ENCODE measurements at places on chromosomes 4 and X.

- DNase-seq = no peak
These were observed 34.8 kb downstream of the KLHL5 start for GRCh38 chr4:39096847-39097246.

DNA sequence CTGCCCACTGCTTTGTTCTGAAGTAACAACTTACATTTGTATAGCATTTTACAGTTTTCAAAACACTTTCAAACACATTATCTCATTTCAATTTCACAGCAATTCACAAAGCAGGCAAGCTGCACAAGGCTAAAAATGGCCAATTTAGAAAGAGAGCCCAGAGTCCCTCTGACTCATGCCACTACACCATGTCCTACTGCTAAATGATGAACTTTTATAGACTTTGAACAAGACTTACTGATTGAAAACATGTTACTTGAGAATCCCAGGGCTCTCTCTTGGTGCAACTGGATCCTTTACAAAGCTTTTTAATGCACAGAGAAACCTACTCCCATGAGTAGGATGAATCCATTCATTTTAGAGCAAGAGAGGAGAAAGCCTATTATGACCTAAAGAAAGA is 5.8 kb upstream of the G3BP2 start:
- no peak for DNase-seq

GRCh38 chr4:67437974-67438713 is 107.2 kb downstream of the CENPC start:
- no peak for DNase-seq

DNA sequence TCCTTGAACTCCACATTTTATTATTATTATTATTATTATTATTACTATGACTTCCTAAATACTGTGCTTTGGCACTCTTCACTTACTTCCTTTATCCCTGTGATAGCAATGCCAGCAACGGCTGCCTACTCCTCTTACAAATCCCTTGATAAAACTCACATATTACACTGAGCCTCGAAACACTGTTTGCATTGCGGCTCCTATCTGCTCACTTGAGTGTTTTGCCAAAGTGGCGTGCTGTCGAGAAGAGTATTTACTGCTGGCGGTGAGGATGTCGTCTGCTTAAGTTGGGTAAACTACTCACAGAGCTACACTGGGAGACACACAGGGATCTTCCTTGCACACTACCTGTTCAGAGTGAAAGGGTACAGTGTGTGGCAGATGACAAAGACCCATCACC is 143.4 kb upstream of the VCX3A start:
- no peak for DNase-seq

DNA sequence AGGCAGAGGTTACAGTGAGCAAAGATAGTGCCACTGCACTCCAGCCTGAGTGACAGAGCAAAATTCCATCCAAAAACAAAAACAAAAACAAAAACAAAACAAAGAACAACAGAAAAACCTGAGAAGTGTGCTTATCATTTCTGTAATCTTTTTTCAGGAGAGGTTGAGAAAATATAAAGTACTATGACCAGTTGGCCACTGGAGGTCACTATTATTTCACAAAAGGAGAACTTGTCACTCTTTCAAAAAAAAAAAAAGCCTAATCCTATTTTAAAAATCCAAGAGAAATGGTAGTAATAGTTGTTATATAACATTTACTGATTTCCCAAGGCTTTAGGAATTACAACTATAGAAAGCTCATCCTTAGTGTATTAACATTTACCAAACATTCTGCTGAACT is 24.9 kb upstream of the RNF150 start:
- no peak for DNase-seq

- no peak for DNase-seq
These were observed 152.9 kb downstream of the COL4A6 start for GRCh38 chrX:108285356-108285755.

- no peak for DNase-seq
These were observed 101.6 kb upstream of the MAP9 start for GRCh38 chr4:155478336-155478835.

- no peak for DNase-seq
These were observed 403.9 kb upstream of the RPS6KA3 start for GRCh38 chrX:20670611-20671010.

GRCh38 chrX:39936886-39937770 is 160.6 kb downstream of the BCOR start:
- no peak for DNase-seq

DNA sequence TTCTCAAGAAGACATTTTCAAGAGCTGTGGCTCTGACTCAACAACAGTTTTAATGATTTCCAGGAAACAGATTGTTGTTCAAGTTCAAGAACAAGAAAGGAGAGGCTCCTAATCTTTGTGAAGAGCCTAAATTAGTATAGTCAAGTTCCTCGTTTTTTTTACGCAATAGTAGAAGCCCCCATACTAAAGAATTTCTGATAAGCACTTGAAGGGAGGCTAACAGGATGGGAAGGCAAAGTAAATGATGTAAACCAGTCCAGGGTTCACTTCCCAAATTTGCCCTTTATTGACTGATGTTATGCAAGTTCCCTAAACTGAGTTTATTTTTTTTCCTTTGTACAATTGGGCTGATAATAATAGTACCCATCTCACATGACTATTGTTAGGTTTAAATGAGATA is 178.2 kb downstream of the RTL9 start:
- DNase-seq = no peak

- DNase-seq = no peak
These were observed 91.6 kb upstream of the EFHC2 start for GRCh38 chrX:44435047-44435446.

DNA sequence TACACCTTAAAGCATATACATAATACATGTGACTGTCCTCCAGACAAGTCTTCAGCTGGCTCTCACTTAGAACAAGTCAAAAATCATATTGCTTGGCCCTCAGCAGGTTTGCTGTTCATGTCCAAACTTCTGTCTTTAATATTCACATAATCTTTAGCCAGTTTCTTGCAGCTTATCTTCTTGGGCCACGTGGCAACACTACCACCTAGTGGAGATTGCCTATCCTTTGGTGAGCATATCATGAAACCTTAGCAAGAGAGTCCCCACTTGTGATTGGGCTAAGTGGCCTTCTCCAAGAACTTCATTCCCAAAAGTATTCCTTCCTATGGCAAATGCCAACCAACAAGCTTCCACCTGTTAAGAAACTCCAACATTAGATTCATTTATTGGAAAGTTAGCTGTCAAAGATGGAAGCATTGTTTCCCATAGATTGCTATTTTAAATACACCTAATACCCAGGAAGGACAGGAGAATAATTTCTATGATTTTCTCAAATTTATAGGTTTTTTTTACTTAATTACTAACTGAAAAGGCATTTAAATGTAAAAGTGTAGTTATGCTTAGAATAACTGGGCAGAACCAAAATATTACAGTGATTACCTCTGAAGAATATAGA is 231.9 kb upstream of the INTU start:
- DNase-seq = no peak

GRCh38 chrX:151792505-151792904 is 58.0 kb downstream of the CNGA2 start:
- no peak for DNase-seq

GRCh38 chr4:174673865-174674264 is 151.6 kb upstream of the HPGD start:
- no peak for DNase-seq

GRCh38 chr4:79747252-79747651 is 325.8 kb downstream of the ANTXR2 start:
- DNase-seq = no peak

DNA sequence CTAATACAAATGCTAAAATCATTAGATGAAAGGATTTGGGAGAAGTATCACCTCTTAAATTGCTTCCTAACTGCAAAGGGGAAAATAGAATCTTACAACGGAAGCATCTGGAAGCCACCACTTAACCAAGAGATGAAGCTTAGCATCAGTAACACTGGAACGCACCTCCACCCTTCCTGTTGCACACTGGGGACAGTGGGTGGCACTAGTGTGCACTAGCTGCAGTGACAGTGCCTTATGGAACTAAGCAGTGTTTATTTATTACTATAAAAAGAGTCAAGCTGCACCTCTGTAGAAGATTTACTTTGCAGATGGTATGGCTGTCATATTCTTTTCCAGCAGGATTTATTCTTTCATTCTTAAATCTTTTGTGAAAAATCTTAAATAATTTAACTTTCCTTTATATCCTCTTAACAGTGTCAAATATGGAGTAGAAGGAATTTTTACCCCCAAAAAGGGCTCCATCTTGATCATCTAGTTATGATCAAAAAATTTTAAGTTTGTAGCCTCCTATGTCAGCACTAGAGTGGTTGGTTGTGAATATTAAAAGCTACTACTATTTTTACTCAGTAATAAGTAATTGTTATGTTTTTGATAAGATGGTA is 76.7 kb downstream of the SCD5 start:
- DNase-seq = no peak

DNA sequence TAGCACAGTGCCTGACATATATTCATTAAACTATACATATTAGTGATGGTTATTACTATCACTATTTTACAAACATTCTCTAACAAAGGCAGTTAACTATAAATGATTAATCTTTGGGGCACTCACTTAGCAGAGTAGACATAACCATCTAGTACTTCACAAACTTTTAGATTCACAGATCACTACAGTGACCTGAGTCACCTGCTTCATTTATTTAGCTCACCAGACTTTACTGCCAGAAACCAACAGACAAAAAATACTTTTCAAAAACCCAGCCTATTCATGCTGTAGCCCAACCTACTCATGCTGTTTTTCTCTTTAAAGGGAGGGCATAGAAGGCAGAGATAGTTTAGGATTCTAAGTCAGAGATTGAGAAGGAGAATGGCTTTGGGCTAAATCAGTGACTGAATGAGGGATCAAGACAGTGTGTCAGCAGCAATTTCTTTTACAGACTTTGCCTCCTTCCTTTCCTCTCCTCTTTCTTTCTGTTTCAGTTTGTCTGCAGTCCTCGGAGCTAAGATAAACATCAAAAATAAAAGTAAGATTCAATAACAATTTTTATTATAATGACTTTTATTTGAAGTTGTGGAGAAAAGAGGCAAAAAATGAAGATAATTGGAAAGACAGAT is 34.7 kb upstream of the PDE5A start:
- no peak for DNase-seq

- DNase-seq = no peak
These were observed 101.5 kb upstream of the STX18 start for GRCh38 chr4:4643306-4643705.

DNA sequence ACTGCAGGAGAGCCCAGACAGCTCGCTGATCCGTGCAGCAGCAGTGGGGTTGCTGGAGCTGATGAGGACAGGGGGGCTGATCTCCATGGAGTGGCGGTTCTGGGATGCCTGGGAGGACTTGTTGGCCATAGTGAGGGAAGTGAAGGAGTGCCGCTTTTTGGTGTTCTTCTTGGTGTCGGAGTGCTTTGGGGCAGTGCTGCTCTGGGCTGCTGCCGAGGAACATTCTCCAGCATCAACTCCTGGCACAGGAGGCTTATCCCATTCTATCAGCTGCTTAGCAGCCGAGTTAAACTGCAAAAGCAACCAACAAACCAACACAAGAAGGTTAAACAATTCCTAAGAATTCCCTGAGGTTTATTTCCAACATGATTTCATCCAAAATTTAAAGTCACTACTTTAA is 126.3 kb upstream of the CBR4 start:
- DNase-seq = no peak

GRCh38 chr4:77154065-77154464 is 2.9 kb upstream of the CCNG2 start:
- no peak for DNase-seq

DNA sequence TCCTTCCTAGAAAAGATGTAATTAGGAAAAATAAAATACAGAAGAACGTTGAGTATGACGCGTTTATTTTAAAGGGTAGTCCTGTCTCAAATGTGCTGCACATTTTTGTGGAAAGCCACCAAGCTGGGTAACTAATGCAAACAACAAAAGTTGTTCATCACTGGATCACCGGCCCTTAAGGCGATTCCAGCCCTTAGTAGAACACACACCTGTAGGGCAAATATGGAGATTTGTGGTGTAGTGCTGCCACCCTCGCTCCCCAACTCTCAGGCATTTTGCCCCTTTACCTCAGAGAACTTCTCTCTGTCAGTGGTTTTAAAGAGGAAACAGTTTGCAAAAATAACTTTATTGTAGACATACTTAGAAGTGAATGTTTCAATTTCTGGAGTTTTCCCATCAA is 1.9 kb downstream of the TBL1X start:
- no peak for DNase-seq

GRCh38 chr4:25417014-25417413 is 40.0 kb downstream of the ANAPC4 start:
- no peak for DNase-seq

DNA sequence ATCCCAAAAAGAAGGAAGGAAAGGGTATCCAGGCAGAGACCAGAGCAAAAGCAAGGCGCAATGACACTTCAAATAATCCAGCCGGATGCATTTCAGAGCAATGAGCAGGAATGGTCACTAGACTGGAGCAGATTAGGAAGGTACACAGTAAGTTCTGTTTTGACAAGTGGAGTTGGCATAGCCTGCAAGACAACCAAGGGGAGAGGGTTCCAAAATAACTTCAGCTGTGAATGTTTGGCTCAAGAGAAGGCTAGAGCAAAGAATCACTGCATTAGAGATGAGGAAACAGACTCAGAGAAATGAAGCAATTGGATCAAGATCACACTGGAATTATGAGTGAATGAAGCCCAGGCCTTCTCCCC is 90.0 kb upstream of the EGFL6 start:
- no peak for DNase-seq

- no peak for DNase-seq
These were observed 120.0 kb downstream of the PDLIM5 start for GRCh38 chr4:94571715-94572114.

GRCh38 chrX:39409246-39409917 is 608.1 kb downstream of the MID1IP1 start:
- no peak for DNase-seq

DNA sequence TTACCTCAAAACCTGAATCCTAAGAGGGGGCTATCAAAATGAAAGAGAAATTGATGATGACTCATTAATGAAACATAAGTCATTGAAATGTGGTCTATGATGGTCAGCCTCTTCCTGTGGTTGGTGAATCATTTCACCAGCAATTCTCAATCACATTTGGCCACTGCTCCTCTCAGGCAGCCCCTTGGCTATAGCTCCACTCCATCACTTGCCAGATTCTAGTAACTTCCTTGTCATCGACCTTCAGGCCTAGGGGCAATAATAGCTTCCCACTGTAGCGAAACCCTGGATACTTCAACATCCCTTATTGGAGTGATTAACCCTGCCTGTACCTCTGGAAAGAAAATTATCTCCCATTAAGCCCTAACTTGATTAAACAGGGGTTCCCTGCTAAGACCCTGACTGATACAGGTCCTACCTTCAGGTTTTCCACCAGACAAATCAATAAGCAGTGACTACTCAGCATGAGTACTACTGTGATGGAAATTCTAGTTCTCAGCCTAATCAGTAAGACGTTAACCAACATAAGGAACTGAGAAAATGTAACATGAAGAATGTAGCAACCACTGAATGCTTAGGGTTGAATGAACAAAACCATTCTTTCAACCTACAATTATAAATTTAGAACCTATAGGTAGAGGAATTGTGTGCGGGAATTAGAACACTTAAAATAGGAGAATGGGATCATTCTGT is 30.4 kb downstream of the ADH7 start:
- DNase-seq = no peak

DNA sequence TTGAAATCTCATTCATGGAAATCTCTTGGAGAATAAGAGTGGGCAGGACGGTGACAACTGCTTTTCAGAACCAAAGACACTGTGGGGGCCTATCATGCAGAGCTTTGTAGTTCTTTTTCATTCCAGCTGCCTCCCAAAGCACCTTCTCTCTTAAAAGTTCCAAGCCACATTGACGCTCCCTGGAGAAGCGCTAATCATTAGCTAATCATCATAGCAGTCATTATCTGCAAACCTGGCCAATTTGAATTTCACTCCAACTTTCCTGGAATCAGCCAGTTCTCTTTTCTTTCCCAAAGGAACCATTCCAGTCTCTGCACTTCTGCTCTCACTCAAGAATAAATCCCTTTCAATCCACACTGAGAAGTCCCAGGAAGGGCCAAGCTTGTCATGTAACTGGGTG is 1144.1 kb upstream of the IGFBP7 start:
- no peak for DNase-seq
